Fibroblast of skin of right quadriceps (primary cell): ENCODE measurements at places on chromosomes 6 and 20.

GRCh38 chr6:31541059-31541657 lies 645 bp downstream of the DDX39B start:
- DNase-seq: peak; percentile 48

DNA sequence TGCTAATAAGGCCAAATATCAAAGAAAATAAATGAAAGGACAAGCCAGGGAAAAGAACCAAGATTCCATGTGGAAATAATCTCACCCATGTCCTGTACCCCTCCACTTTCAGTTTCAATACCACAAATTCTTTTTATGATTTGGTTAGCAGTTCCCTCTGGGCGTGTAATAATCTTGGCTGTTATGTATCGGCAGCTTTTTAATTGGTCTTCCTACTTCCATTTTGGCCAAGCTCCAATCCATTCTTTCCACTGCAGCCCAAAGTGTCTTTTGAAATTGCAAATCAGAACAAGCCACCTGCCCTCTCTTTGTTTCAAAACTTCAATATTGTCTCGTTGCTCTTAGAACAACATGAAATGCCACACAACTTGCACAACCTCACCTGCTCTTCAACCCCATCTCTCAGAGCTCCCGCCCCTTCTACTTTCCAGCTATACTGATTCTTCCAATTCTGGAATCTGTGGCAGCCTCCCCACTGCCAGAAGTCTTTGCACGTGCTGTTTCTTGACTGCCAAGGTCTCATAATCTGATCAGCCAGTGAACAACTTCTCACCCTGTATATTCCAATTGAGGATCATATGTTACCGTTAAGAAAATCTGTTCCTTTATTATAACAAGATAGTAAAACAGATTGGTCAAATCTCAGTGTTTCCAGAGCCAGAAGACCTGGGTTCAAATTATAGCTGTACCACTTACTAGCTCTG lies 354.5 kb downstream of the CBLN4 start:
- no peak for DNase-seq

- DNase-seq: no peak
These were observed 96.7 kb downstream of the SYCP2 start for GRCh38 chr20:59836767-59837166.

DNA sequence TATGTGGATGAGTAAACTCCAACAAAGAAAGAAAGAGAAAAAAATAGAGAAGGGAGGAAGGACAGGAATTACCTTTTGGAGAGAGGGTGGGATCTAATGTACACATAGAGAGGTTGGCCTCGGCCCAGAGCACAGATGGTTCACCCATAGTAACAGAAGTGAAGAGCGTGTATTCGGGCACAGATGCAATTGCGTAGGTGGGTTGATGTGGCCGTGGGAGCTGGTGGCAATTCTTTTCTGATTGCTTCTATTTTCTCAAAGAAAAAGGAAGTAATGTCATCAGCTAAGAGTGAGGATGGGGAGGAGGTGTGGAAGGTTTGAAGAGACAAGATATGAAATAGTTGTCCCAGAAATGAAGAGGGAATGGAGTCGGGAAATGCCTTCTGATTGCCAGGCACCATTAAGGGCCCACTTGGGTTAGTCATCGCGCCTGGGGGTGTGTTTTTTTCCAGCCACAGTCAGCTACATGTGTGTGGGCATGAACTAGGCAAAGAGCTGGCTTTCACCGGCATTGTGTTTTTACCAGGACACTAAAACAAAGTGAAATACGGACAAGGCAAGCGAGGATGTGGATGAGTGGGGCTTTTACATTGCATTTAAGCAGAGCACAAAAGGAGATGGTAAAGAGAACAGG lies 158.7 kb downstream of the SYNE1 start:
- DNase-seq: no peak

- no peak for DNase-seq
These were observed 151.3 kb downstream of the LCA5 start for GRCh38 chr6:79385893-79386292.

GRCh38 chr20:38275815-38276550 lies 15.4 kb upstream of the KIAA1755 start:
- DNase-seq: peak; percentile 90

GRCh38 chr20:16953858-16954257 lies 205.7 kb downstream of the OTOR start:
- no peak for DNase-seq

DNA sequence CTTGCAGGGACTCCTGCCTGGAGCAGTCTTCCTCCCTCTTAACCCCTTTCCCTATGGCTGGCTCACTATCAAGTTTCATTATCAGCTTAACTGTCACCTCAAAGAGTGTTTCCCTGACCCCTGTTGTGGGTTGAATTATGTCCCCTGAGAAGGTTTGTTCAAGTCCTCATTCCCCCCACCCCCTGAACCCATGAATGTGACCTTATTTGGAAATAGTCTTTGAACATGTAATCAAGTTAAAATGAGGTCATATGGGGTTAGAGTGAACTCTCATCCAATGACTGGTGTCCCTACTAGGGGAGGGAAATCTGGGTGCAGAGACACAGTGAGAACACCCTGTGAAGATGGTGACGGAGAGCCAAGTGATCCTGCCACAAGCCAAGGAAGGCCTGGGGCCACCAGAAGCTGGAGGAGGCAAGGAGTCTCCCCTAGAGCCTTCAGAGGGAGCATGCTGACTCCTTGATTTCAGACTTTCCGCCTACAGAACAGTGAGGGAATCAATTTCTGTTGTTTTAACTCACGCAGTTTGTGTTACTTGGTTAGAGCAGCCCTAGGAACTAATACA lies 165.2 kb upstream of the TOP1 start:
- no peak for DNase-seq

GRCh38 chr20:64077094-64077493 lies 2.2 kb downstream of the RGS19 start:
- no peak for DNase-seq

GRCh38 chr20:62064770-62065673 lies 659 bp downstream of the TAF4 start:
- DNase-seq: no peak
